ENCODE measurements at places on chromosomes 13 and 19. TPM values are rescaled to one million over a fixed set of nuclear protein-coding genes. Genes with fewer than 3 reads are reported as not detected.

Gene HS6ST3
- total RNA-seq, result 2.0 TPM

Gene GPR183
- 0.23 TPM for total RNA-seq

Gene TNFRSF19
- total RNA-seq, result 2.2 TPM

Gene TPP2
- 12.5 TPM for total RNA-seq

Gene IZUMO4
- 8.5 TPM for total RNA-seq

Gene LGALS14
- not detected for total RNA-seq

DNA sequence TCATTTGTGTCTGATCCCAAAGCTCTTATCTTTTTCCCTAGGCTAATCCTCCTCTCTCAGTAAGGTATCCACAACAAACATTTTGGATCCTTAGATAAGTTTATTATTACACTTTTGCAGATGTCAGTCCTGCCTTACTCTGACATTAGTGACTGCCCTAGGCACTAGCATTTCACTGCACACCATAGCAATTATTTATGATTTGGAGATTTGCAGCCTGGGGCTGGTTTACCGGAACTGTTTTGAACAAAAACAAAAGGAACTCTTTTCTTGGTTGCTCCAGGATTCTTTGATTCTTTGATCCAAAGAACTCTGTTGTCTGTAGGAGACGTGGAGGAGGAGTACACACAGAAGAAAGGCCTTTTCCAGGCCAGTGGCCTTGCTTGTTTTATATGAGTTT, 80.4 kb downstream of the EDNRB start:
- no peak overlapping the region for H3K4me3 ChIP-seq
- H3K27me3 ChIP-seq, result no peaks in the 10 kb centered on the region
- H3K36me3 ChIP-seq, result no peaks in the 10 kb centered on the region
- DNase-seq, result no peak
- no peak overlapping the region for H3K27ac ChIP-seq
- H3K4me1 ChIP-seq, result no peaks in the 10 kb centered on the region

DNA sequence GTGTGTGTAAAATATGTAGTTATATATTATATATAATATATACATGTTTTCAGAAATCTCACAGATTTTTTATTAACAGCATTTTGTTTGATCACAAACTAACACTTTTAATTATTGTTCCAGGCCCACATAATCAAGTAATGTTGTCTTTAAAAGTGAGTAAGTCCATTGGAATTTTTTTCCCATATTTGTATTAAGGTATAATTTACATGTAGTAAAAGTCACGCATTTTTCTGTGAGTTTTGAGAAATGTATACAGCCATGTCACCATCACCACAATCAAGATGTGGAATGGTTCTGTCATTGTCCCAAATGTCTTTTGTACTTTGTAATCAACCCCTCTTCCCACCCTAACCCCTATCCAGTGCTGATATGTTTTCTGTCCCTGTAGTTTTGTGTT, 120.0 kb upstream of the RFC3 start:
- H3K36me3 ChIP-seq, result no peaks in the 10 kb centered on the region
- no peak overlapping the region for H3K4me3 ChIP-seq
- no peak for DNase-seq
- H3K27me3 ChIP-seq, result no peaks in the 10 kb centered on the region
- no peak overlapping the region for H3K27ac ChIP-seq

DNA sequence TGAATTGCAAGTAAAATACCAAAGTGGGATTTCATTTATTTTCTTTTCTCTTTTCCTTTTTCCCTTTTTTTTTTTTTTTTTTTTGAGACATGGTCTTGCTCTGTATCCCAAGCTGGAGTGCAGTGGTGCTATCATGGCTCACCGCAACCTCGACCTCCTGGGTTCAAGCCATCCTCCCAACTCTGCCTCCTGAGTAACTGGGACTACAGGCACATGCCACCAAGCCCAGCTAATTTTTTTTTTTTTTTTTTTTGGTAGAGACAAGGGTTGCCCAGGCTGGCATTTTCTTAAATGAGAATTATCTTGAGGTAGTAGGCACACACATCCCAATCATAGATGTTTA, 68.5 kb upstream of the GPR183 start:
- no peak for DNase-seq
- H3K27ac ChIP-seq, result no peak overlapping the region
- no peaks in the 10 kb centered on the region for H3K36me3 ChIP-seq
- no peaks in the 10 kb centered on the region for H3K27me3 ChIP-seq
- H3K4me3 ChIP-seq, result no peak overlapping the region

GRCh38 chr19:19425170-19425875, 19.8 kb downstream of the GATAD2A start:
- no peaks in the 10 kb centered on the region for H3K27me3 ChIP-seq
- no peak overlapping the region for H3K27ac ChIP-seq
- no peaks in the 10 kb centered on the region for H3K36me3 ChIP-seq
- H3K4me3 ChIP-seq, result no peak overlapping the region
